NCI-H1417 (cell line): ENCODE measurements at places on chromosomes 3 and 15.

DNA sequence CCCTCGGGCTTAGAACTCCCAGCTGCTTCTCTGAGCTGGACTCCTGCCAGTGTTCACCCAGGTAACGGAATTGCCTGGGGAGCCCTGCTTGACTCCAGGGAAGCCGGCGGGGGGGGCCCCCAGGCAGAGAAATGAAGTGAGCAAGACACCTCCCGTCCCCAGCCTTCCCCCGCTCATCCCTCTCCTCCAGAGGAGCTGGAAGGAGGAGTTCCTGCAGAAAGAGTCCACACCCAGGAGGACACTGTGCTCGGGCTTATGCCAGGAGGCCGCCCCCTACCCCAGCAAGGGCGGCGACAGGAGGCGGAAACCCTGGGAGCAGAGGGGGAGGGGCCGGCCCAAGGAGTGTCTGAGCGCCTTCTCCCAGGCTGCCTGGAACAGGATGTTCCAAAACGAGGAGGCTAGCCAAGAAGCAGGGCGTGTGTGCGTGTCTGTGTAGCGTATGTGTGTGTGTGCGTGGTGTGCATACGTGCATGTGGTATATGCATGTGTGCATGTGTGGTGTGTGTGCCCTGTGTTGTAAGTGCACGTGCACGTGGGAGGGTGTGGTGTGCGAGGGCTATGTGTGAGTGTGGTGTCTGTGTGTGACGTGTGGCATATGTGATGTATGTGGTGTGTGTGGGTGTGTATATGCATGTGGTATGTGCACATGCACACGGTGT, 511.3 kb downstream of the SHQ1 start:
- peak; percentile 52 for DNase-seq

- DNase-seq = peak; percentile 40
These were observed 28.7 kb upstream of the PLOD2 start for GRCh38 chr3:146189519-146190173.

DNA sequence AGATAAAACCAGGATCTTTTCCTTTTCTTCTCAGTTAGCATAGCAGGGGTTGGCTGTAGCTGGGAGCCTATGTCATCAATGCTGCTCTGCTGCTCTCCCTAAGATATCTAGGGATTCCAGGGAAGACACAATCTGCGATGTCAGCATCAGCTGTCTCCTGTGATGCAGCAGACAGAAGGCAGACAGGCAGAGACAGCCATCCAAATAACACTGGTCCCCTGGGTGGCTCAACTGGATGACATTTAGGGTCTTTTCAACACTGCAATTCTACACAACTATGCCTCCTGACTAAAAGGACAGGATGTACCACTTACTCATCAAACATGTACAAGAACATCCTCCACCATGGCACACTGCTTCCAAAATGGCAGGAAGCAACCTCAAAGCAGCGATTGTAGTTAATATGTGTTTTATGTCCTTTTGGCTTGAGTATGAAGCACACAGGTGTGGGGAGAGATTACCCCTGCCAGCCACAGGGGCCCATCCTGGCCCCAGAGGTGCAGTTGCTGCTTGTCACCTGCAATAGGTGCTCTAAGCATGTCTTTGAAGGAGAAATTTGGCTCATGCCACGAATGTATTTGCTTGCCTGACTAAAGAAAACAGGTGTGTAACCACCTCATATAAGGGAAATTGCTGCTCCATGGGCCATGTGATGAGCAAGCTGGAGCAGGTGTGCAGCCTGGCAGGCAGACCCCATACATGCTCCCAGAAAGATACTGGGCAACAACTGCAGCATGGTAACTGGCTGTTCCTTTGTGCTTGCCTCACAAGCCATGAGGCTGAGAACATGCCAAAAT, 357.8 kb downstream of the VPS13C start:
- peak; percentile 29 for DNase-seq

- no peak for DNase-seq
These were observed 911.6 kb upstream of the ARPP21 start for GRCh38 chr3:34727700-34728099.

- no peak for DNase-seq
These were observed 66.5 kb downstream of the IL1RAP start for GRCh38 chr3:190580417-190580816.

DNA sequence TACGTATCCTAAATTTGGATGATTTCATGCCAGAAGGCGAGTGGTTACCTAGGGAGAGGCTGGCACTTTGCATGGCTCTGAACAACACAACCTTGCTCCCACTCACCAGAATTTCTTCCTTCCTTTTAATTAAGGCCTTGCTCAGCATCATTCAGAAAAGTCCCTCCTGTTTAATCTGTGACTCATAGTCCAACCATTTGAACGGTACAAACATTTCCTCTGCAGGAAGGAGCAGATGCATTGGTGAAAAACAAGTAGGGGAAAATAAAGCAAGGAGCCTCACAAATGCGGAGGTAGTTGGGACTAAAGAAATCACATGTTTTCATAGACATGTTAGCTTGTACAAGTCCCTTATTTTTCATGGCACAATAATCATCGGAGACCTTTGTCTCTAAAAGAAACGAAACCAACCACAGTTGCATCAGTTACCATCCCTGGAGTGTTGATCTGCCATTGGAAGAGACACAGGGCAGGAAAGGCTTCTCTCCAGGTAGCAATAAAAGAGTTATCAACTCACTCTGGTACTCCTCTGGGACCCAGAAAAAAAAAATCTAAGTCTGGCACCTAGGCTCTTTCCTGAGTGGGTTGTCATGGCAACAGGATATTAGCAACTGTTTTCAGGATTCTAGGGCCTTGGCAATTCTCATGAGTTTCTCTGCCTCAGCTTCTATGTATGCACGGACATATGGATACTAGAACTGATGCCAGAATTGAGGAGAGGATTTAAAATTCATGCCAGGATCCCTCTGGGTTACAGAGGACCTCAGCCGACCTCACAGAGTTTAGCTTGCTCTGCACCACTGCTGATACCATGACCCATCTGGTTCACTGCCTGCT, 255.4 kb upstream of the ARPP21 start:
- no peak for DNase-seq

DNA sequence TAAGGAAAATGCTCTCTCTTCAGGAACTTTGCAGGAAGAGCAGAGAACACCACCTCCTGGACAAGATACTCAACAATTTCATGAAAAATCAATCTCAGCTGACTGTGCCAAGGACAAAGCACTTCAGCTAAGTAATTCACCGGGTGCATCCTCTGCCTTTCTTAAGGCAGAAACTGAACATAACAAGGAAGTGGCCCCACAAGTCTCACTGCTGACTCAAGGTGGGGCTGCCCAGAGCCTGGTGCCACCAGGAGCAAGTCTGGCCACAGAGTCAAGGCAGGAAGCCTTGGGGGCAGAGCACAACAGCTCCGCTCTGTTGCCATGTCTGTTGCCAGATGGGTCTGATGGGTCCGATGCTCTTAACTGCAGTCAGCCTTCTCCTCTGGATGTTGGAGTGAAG, 200.5 kb downstream of the AKAP13 start:
- DNase-seq = no peak

DNA sequence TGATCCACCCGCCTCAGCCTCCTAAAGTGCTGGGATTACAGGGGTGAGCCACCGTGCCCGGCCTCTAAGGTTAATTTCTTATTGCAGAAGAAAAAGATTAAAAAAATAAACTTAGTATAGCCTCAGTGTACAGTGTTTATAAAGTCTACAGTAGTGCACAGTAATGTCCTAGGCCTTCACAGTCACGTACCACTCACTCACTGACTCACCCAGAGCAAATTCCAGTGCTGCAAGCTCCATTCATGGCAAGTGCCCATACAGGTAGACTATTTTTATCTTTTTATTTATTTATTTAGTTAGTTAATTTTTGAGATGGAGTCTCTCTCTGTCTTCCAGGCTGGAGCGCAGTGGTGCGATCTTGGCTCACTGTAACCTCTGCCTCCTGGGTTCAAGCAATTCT, 3.2 kb upstream of the FLNB start:
- no peak for DNase-seq

GRCh38 chr15:39365161-39365560, 215.7 kb upstream of the THBS1 start:
- DNase-seq = no peak

- no peak for DNase-seq
These were observed 62.6 kb downstream of the RGMA start for GRCh38 chr15:93026380-93026817.

DNA sequence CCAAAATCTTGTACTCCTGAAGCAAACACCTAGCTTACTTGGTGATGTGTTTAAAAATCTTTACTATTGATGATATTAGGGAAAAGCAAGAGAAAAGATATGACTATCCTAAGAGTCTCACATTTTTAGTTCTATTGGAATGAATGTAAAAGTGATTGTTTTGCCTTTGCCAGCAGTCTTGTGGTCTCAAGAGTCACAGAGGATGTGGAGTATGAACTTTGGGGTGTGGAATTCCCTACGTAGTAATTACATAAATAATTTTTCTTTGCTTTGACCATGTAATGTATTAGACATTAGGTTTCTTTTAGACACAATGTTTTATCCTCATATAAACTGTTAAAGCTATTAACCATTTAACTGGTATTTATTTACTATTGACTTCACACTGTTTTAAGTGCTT, 387.6 kb downstream of the NAALADL2 start:
- no peak for DNase-seq
